Right atrium auricular region (tissue), 2 donors: ENCODE measurements at places on chromosomes 6 and 20.

DNA sequence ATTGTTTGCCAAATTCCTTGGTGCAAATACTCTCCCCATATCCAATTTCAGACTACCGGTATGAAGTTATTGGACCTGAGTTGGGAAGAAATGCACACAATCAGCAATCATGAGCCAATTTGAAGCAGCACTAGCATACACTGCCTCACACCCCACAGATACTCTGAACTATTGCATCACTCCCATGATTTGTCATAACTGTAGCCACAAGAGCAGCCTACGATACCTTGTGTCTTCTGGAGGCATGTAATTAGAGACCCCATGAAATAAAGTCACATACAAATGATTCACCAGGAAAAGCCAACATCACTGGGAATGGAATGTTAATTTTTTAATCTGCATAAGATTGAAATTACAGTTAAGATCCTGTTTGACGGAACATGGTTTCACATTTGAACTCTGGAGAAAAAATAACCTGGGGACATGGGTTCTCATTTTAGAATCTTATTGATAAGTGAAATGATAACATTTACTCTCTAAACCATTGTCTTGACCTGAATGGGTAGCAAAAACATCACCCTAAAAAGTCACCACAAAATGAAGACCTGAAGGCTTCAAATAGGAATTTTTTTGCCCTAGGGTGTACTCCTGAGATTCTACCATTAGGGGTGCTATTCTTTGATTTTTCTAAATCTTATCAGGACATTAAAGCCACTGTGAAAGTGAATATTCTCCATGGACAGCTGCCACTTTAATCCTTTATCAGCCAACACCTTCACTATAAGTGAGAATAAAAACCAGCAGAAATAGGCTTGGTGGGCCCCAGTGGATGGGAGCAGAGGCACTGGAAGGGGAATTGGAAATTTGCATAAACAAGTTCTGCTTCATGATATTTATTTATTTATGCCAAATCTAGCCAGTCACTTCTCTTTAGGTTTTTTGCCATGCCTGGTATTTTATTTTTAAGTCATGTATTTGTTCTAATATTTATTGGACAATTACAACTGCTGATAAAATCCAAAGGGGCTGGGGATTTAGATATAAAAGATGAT is 34.5 kb upstream of the HBS1L start:
- DNase-seq: no peak

DNA sequence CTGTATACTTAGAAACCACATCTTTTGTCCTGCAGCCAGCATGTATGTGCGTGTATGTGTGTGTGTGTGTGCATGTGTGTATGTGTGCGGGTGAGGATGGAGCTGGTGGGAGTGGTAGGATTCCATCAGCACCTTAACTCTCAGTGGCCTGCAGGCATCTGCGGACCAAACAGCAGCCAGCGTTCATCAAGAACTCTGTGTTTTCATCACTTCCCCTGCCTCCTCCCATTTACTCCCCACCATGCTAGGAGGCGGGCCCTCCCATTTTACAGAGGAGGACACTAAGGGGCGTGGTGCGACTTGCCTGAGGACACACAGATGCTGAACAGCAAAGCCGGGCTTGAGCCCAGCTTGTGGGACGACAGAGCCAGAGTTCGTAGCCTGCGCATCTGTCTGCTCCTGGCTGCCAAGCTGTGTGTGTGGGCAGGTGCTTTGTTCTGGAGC is 8.9 kb downstream of the VSTM2L start:
- DNase-seq: no peak

GRCh38 chr6:121764493-121764892 is 329.0 kb downstream of the GJA1 start:
- no peak for DNase-seq

GRCh38 chr6:154267508-154268106 is 89.0 kb downstream of the IPCEF1 start:
- DNase-seq: no peak

DNA sequence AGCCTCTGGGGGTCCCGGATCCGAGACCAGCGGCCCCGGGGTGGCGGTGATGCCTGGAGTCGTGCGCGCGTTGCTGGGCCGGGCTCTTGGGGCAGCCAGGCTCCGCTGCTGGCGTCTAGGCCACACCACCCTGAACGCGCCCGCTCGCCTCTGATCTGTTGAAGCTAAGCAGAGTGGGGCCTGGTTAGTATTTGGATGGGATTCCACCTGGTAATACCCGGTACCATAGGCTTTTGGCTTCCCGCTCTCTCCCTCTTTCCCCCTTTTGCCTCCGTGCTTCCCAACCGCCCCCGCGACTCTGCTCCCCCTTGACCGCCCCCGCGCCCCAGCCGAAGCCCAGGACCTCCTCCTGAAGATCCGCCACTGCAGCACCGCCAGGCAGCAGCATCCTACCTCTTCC is 1383.5 kb upstream of the DEFB115 start:
- DNase-seq: peak; percentile 59

GRCh38 chr6:83696674-83697073 is 12.2 kb downstream of the SNAP91 start:
- no peak for DNase-seq

- no peak for DNase-seq
These were observed 617.8 kb downstream of the MMUT start for GRCh38 chr6:48845219-48845618.

DNA sequence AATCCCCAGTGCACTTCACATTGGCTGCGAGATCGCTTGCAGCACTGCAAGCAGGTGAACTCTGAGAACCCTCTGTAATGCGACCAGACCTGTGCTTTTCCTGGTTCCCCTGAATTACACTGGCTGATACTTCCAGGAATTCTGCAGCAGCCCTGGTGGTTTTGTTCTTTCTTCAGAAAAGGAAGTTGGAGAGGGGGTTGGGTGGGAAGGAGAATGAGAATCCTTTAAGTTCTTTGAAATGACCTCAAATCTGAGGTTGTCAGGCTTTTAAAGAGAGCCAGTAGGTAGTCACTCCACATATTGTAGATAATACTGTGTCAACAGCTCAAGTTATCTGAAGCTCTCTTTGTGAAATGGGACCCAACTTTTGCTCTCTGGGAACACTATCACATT is 62.4 kb downstream of the GCNT2 start:
- no peak for DNase-seq

- DNase-seq: no peak
These were observed 20.0 kb upstream of the SPO11 start for GRCh38 chr20:57309544-57310115.

GRCh38 chr6:158662954-158663624 is 13.2 kb downstream of the SYTL3 start:
- no peak for DNase-seq

DNA sequence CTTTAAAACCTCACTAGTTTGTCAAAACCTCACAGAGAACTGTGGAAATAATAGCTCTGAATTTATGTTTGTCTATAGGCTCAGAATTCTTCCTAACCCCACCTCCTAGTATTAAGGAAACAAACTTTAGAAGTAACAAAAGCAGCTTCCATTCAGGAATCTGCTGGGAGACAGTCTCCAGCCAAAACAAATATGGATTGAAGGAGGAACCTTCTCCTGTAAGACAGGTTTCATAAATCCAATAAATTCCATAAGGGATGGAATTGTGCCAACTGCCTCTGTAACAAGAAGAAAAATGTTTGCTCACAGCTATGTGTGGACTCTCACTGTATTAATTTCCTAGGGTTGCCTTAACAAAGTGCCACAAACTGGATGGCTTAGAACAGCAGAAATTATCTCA is 7.5 kb downstream of the SYCP2 start:
- DNase-seq: no peak

DNA sequence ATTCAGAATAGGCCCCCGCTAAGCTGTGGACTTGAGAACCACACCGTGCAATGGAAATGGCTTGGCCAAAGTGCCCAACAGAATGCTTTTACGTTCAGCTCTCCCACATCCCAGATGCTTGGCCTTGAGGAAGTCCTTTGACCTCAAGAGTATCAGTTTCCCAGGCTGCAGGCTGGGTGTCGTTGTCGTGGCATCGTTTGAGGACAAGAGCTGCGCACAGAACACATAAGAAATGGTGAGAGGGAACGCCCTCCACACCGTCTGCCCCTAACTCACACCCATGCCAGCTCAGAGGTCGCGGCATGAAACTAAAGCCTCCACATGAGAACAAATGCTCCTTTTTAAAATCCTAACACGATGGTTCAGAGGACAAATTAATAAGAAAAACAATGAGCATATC is 37.0 kb downstream of the NFATC2 start:
- no peak for DNase-seq

GRCh38 chr20:49276161-49276960 is 1.5 kb downstream of the ZNFX1 start:
- DNase-seq: no peak

- no peak for DNase-seq
These were observed 19.4 kb upstream of the TFAP2A start for GRCh38 chr6:10434235-10434634.

- DNase-seq: no peak
These were observed 117.9 kb downstream of the SGK1 start for GRCh38 chr6:134199848-134200606.

DNA sequence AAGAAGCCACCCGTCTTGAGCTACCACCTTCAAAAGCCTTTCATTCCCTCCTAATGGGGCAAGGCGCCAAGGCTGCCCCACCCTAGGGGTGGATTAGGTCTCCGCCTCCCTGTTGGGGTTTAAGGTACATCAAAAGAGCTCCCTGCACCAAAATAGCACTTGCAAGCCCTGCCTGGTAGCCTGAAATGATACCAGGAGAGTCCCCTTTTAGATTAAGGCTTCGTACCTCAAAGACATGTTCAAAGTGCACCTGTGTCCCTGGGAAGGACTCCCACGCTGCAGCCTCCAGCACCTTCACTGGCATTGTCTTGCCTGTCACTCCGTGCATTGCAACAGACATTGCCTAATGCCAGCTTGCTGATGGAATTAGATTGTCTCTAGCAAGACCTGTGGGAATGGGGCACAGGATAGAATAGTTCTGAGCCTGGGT is 15.7 kb upstream of the CDKN1A start:
- DNase-seq: no peak

GRCh38 chr20:34522969-34523871 is 7.0 kb downstream of the DYNLRB1 start:
- peak; percentile 56 for DNase-seq

DNA sequence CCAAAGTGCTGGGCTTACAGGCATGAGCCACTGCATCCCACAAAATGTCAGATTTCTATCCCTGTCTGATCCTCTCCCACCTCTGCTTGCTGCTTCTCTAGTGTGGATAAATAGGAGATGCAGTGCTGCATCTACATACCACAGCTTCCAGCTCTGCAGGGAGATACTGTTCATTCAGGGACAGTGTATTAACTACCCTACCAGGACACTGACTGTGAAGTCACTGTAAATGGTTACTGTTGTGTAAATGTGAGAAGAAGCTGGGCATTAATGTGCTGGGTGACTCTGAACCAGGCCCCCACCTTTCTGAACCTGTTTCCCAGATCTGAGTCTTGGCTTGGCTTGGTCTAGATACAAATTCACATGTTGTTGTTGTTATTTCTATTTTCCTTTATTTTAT is 488.6 kb upstream of the SULF2 start:
- DNase-seq: no peak

DNA sequence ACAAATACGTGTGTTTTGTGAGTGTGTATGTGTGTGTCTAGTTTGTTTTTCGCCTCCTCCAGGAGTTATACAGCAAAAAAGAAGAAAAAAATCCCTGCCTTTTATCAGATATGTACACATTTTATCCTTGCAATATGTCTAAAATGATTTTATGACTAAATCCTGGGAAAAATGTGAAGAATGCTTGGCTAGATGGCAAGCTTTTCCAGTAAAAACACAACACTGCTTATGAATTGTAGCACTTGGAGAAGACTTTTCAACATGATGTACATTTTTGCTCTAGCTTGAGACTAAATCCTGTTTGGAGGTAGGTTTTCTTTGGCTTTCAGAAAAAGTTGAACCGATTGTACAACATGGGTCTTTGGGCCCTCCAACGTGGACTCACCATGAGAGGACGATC is 160.2 kb downstream of the GMPR start:
- DNase-seq: no peak

DNA sequence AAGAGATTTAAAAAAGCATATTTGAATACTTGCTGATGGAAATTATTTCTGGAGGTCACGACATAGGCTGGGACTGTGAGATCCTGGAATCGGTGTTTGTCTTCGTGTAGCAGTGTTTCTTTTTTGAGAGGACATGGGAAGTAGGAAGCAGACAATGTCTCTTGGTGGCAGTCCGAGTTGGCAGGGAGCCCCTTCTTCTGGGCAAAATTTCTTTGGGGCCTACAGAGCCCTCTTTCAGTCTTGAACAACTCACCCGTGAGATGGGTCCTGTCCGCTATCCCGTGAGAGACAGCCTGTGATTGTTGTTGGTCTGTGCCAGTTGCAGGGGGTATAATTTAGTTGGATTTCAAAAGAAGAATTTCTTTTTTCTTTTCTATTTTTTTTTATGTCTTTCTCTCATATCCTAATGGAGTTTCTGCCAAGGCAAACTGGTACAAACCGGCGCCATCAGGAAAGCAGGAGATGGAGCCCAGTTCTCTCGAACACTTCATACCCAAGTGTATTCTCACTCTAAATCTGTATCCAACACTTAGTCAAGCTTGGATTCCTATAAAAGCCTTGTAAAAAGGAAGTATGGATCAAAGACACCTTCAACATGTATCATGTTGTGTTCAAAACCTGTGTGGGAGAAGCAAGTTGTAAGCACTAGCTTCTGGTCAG is 785.1 kb downstream of the MAFB start:
- DNase-seq: no peak

DNA sequence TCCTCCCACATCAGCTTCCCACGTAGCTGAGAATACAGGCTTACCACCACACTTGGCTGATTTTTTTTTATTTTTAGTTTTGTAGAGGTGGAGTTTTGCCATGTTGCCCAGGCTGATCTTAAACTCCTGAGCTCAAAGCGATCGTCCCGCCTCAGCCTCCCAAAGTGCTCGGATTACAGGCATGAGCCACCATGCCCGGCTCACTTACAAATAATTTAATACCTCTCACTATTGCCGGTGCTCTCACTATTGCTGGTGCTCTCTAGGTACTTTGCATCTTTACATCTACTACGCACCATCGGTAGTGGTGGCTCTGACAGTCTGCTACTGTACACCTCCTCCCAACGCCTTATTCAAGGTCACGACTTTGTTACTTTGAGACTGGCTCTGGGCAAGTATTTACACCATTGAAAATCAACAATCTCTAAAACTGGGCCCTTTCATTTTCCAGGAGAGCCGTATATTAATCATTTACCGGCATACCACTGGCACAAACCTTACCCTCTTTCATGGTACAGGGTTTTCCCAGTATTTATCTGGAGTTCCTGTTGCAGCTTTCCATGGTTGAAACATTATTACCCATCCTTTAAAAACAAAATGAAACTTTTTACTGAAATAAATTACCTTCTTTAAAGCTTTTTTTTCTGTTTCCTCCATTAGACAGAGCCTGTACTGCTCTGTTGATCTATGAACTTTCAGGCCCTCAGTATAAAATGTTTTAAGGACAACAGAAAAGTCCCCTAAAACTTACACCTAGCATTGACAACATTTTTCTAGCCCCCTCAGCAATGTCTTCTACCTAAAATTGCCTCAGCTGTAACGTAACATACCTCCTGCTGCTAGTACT is 259.6 kb upstream of the PLCB4 start:
- DNase-seq: no peak

- DNase-seq: no peak
These were observed 249.8 kb downstream of the GMDS start for GRCh38 chr6:1995636-1996035.
